ENCODE measurements at places on chromosomes 2 and 18. TPM values are rescaled to one million over a fixed set of nuclear protein-coding genes. Genes with fewer than 3 reads are reported as not detected.
A peak's percentile ranks its signal among the peaks of the same experiment; 100 is the strongest.

The CROCC2 gene
- total RNA-seq = not detected

The FSIP2 gene
- 0.03 TPM for total RNA-seq

The KCNIP3 gene
- total RNA-seq = 1.0 TPM

The DSG2 gene
- 40.9 TPM for total RNA-seq

The LCLAT1 gene
- total RNA-seq = 36.0 TPM

The MOGAT1 gene
- total RNA-seq = not detected

The AKAIN1 gene
- not detected for total RNA-seq

The INHBB gene
- total RNA-seq = 52.0 TPM

The SPR gene
- total RNA-seq = 120 TPM

The C2orf15 gene
- 0.95 TPM for total RNA-seq

DNA sequence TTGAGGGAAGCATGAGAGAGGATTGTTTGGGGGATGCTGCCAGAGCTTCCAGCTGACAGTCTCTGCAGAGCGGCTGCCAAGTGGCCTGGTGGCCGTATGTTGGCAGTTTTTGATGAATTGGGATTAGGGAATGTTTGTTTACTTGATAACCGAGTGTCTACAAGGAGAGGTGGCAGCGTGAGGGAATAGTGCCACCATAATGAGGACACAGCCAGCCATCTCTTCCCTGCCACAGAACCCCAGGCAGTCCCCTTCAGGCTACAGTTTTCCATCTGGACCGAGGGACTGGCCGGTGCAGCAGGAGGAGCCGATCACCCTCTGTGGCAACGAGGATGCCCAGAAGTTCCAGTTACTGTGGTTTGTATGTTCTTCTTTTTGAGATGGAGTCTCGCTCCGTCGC is 55.2 kb downstream of the TRAPPC12 start:
- DNase-seq = no peak

GRCh38 chr2:32758232-32758631 is 130.4 kb downstream of the TTC27 start:
- no peak for DNase-seq

DNA sequence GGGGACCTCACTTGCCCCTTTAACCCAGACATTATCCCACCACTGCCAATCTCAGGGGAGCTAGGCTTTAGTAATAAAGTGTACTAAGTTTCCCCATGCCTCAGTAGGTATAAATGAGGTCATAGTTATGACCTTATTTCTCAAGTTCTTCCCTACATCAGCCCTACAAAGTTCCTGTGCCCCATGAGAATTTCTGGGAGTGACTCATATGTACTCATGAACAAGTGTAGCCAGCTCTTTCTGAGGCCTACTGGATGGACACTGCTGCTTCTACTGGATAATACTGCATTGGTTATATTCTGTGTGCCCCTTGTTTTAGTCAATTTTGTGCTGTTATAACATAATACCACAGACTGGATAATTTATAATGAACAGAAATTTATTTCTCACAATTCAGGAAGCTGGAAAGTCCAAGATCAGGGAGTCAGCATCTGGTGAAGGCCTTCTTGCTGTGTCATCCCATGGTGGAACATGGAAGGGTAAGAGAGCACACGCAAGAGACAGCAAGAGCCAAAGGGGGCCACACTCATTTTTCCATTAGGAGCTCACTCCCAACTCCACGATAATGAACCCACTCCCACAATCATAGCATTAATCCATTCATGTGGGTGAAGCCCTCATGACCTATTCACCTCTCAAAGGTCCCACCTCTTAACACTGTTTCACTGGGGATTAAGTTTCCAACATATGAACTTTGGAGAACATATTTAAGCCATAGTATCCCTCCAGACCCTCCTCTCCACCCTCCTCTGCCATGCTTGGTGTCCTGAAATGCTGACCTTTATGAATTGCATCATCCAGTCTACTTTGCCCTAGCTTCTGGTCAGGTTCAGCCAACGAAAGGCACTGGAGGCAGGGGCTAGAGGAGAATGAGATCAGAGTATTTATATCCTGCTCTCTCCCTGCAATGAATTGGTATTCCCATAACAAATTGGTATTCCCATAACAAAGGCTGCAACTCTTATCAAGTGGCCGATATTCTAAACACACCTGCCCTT is 25.4 kb upstream of the ST3GAL5 start:
- no peak for DNase-seq

GRCh38 chr18:31716362-31716761 is 32.0 kb upstream of the B4GALT6 start:
- no peak for DNase-seq

DNA sequence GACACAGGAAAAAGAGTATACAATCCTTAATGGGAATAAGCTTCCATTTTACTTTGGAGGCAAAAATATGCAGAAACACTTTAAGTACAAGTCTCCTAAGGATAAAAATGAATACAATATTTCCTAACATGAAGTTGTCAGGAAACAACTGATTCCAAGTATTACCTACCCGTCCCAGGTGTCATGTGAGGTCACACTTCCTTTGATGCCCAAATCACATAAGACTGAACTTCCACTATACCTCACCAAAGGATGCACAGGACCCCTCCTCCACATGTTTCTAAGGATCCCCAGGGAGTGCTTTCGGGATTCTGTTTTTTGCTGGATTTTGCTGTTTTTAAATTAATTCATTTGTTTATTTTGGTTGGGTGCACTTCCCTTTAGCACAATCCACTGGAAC is 438.5 kb upstream of the TCF4 start:
- DNase-seq = no peak

- no peak for DNase-seq
Measured at GRCh38 chr18:62071071-62071470, 115.8 kb downstream of the PIGN start.

- DNase-seq = no peak
Measured at GRCh38 chr2:195821566-195821932, 164.5 kb downstream of the SLC39A10 start.

GRCh38 chr2:190050001-190050400 is 12.5 kb downstream of the MSTN start:
- no peak for DNase-seq

GRCh38 chr18:75518007-75518406 is 90.5 kb upstream of the SMIM21 start:
- no peak for DNase-seq

- DNase-seq = no peak
Measured at GRCh38 chr2:47293976-47294375, 109.0 kb upstream of the MSH2 start.

- no peak for DNase-seq
Measured at GRCh38 chr2:187329586-187329985, 118.5 kb downstream of the CALCRL start.

- no peak for DNase-seq
Measured at GRCh38 chr2:126774761-126775160, 118.8 kb downstream of the GYPC start.

DNA sequence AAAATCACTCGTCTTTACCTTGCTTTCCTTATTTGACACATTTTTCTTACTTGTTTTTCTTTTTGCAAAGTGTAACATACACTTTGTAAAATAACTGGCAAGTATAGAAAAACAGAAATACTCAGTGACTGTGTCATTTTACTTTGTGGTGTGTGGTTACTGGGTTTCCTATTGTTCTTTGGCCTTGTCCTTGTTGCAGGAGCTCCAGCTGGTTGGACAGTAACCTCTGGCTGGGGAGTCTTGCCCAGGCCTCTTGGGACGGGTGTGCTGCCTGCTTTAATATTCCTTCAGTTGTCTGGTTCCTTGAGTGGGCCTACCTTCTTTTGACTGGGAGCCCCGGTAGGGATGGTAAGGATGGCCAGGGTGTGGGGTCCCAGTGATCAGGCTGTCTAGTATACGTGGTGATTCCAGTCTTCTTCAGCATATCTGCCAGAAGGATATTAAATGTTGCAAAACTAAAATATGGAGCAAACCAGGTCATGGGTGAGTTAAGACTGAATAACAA is 53.8 kb downstream of the RNF144A start:
- DNase-seq = no peak

- no peak for DNase-seq
Measured at GRCh38 chr2:237320801-237321560, 93.0 kb downstream of the COL6A3 start.

- DNase-seq = peak; percentile 87
Measured at GRCh38 chr18:9413576-9413975, 61.7 kb upstream of the RALBP1 start.

DNA sequence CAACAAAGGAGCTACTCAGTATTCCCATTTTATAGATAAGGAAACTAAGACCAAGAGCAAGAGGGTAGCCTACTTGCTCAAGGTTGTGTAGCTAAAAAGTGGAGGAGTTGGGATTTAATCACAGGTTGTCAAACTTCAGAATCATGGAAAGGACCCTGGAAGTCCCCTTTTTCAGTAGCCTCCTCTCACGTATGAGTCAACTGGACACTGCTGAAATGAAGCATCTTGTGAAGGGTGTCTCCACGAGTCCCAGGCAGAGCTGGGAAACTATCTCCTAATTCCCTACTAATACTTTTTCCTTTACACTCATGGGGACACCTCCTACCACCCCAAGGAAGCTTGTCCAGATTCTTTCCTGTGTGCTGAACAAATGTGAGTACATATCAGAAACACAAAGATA is 155.8 kb downstream of the RHBDD1 start:
- DNase-seq = no peak

- DNase-seq = no peak
Measured at GRCh38 chr2:64228918-64229317, 84.7 kb upstream of the PELI1 start.

- DNase-seq = no peak
Measured at GRCh38 chr2:172389685-172390339, 37.6 kb upstream of the ITGA6 start.

GRCh38 chr18:34740101-34740500 is 30.0 kb downstream of the DTNA start:
- no peak for DNase-seq

- DNase-seq = no peak
Measured at GRCh38 chr2:95354469-95354901, 48.0 kb upstream of the FAHD2A start.

GRCh38 chr18:75005626-75006025 is 203.3 kb downstream of the PTGR3 start:
- no peak for DNase-seq

GRCh38 chr2:180077295-180077906 is 70.3 kb upstream of the CWC22 start:
- no peak for DNase-seq

DNA sequence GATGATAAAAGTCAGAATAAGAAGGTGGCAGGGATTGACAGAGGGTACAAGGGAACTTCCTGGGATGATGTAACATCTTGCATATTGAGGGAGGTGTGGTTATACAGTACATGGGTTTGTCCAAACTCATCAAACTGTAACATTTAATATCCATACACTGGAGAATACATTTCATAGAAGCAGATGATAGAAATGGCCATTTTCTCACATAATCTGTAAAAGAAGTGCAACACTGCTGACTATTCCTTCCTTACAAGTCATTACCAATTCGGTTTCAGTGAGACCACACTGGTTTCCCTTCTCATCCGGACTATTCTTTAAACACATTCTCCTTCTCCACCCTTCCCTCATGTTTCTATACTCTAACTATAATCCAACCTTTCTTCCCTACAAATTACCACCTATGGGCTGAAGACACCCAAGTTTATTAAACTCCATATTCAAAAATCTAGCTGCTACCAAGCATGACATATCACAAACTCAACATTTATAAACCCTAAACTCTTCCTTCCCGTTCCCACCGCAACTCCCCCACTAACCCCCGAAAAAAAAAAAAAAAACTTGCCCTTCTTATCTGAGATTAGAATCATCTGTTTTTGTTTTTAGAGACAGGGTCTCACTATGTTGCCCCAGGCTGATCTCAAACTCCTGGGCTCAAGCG is 1.6 kb downstream of the COX7A2L start:
- no peak for DNase-seq

DNA sequence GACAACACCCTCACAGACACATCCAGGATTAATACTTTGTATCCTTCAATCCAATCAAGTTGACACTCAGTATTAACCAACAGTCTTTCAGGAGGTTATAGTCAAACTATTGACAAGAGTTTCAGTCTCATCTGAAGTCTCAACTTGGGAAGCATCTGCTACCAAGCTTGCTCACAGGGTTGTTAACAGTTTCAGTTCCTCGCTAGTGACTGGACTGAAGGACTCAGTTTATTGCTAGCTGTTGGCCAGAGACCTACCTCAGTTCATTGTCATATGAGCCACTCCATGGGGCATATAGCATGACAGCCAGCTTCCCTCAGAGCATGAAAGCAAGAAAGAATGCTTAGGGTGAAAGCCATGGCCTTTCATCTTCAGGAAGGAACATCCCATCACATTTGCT is 228.6 kb downstream of the EPHA4 start:
- no peak for DNase-seq

DNA sequence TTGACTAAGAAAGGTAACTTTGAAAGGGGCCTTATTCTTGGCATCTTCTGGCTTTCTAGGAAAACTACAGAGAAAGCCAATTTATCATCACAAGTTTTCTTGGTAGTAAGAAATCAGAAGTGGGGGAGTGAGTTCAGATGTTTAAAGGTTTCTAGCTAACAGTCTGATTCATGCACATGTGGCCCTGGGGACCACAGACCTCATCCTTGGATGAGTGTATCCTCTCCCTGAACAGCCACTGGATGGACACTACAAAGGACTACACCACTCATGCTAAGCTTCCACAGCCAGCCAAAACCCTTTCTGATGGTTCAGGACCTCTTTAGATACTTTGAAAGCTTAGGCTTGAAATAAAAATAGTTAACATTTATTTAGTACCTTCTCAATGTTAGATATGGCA is 218.3 kb upstream of the STK17B start:
- DNase-seq = no peak

- DNase-seq = no peak
Measured at GRCh38 chr2:8223695-8224346, 458.0 kb upstream of the ID2 start.

DNA sequence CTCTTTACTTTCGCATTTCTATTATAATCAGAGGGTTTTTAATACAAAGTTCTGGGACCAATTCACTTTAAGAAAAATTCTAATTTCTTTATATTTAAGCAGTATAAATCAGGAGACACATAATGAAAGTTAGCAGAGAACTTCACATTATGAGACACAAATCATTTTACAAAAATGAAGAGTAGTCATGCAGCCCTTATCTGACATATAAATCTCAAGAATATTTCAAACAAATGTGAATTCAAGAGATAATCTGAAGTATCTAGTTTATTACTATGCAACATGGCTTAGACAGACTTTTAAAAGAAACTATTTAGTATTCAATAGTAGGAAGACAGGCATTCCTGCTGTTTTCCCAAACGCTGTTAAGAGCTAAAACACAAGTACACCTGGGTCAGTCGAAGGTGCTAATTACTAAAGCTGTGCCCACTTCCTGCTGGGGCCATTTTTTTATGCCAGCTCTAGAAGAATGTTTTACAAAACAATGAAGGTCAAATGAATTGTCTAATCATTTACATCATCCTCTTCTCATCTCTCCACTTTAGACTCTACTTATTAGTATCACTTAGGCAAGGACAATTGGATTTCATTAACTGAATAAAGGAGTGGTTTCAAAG is 40.2 kb downstream of the CWC22 start:
- no peak for DNase-seq
